LHCN-M2 (cell line): ENCODE measurements at places on chromosomes 11 and 22. TPM values are rescaled to one million over a fixed set of nuclear protein-coding genes. Genes with fewer than 3 reads are reported as not detected.
A peak's percentile ranks its signal among the peaks of the same experiment; 100 is the strongest.

Gene MLC1
- not detected in 2 replicates for total RNA-seq

Gene PKDREJ
- total RNA-seq: not detected in 2 replicates

Gene TBX1
- 13.0 and 16.7 TPM in 2 replicates for total RNA-seq

Gene GRAP2
- not detected in 2 replicates for total RNA-seq

Gene P2RY2
- not detected in 2 replicates for total RNA-seq

Gene PDGFB
- 1.2 and 4.1 TPM in 2 replicates for total RNA-seq

Gene KCNQ1
- not detected in 2 replicates for total RNA-seq

Gene GP1BB
- 22.1 and 30.2 TPM in 2 replicates for total RNA-seq

Gene CASP12
- total RNA-seq: 0.13 TPM in 1 of 2 replicates, not detected in the other

DNA sequence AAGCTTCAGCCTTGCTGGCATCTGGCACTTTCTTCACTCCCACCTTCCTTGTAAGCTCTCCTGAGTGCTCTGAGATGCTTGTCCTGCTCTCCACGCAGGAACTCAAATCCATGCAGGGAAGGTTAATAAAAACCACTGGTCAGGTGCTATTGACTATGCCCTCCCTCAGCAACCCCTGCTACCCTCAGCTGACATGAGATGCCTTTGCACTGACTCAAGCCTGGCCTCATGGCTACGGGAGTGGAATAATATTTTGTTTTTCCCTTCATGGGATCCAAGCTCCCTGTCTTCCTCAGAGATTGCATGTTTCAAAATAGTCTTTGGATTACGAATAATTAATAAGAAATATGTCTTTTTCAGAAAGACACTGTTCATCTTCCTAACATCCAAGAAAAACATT, 31.7 kb upstream of the ABCC8 start:
- peak; percentile 38 for DNase-seq

DNA sequence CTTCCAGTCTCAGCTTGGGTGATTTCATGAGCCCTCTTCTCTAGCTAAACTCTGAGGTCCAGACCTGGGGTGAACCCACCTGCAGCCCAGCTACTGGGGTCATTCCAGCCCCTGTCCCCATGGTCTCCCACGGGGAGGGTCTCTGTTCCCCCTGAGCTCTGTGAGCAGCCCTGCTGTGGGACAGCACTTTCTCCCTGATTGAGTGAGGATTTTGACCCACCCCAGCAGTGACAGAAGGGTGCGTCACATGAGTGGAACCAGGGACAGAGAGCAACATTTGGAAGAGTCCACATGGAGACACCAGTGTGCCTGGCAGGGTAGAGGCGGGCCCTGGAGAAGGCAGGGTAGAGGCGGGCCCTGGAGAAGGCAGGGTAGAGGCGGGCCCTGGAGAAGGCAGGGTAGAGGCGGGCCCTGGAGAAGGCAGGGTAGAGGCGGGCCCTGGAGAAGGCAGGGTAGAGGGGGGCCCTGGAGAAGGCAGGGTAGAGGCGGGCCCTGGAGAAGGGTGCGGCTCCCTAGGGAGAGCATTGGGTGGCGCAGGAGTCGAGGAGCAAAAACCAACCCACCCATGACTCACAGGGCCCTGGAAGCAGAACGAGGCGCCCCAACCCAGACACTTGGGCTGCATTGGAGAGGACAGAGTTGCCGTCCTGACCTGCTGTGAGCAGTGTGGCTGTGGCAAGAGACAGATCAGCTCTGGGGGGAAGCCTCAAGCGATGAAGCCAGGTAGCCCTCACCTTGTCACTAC, 227.7 kb upstream of the B3GAT1 start:
- no peak for DNase-seq

- no peak for DNase-seq
Measured at GRCh38 chr11:129972611-129973010, 30.0 kb downstream of the PRDM10 start.

DNA sequence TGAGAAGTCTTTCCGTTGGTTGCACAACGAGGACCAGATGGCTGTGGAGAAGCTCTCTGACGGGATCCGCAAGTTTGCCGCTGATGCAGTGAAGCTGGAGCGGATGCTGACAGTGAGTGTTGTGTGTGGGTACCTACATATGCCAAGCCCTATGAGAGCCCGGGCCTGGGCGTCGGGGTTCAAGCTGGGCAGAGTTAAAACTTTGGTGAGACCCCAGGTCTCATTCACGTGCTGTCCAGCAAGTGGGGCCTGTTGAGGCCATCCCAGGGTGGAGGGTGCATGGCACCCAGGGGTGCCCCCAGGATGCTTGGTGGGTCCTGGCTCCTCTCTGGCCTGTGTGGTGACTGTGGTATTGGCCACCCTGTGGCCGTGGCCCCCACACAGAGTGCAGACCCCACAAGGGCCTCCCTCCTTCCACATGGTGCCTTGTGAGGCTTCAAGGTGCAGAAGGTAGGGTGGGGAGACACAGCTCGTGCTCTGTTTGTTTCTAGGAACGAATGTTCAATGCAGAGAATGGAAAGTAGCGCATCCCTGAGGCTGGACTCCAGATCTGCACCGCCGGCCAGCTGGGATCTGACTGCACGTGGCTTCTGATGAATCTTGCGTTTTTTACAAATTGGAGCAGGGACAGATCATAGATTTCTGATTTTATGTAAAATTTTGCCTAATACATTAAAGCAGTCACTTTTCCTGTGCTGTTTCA, 12.8 kb downstream of the GATD1 start:
- no peak for DNase-seq

- DNase-seq: peak; percentile 58
Measured at GRCh38 chr11:35785287-35786167, 123.0 kb downstream of the TRIM44 start.

GRCh38 chr11:1744891-1745700, 5.3 kb downstream of the IFITM10 start:
- DNase-seq: no peak

DNA sequence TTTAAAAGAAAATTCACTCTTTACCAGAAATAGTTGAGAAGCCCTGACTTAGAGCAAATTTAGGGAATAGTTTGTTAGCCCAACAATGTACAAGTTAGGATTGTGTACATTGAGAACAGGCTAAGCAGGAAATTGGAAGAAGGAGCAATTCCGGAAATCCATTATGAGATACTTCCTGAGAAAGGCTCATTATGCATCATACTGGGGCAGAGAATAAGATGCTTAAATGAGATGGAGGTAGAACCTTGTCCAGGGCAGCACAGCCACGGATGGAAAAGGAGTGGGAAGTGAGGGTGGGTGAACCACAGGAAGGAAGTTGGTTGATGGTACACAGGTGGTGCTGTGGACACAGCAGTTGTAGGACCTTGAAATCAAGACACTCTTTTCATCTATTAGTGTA, 180.2 kb downstream of the PGR start:
- DNase-seq: no peak

DNA sequence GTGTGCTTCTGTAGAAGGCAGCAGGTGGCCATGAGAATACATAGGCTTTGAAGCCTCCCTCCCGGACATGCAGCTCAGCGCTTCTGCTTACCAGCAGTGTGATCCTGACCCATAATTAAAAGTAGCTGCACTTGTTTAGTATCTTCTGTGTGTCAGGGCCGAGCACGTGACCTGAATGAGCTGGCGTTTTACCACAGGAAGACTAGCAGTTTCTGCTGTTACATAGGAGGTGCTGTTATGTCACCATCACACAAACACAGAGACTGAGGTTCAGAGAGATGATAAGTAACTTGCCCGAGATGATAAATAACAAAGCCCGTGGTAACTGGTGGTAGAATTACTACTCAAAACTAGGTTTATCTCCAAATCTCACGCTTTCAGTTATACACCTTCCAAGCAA, 329.5 kb downstream of the OPCML start:
- DNase-seq: no peak

DNA sequence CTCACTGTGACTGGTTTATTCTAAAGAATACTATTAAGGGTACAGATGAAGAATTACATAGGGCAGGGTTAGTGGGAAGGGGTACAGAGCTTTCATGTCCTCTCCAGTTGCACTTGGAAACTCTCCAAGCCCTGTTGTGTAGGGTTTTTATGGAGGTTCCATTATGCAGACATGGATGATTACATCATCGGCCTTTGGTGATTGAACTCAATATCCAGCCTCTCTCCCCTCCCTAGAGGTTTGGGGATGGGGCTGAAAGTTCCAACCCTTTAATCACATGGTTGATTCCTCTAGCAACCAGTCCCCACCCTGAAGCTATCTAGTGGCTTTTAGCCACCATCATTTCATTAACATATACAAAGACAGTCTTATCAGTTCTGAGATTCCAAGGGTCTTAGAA, 472.6 kb downstream of the BUD13 start:
- no peak for DNase-seq

DNA sequence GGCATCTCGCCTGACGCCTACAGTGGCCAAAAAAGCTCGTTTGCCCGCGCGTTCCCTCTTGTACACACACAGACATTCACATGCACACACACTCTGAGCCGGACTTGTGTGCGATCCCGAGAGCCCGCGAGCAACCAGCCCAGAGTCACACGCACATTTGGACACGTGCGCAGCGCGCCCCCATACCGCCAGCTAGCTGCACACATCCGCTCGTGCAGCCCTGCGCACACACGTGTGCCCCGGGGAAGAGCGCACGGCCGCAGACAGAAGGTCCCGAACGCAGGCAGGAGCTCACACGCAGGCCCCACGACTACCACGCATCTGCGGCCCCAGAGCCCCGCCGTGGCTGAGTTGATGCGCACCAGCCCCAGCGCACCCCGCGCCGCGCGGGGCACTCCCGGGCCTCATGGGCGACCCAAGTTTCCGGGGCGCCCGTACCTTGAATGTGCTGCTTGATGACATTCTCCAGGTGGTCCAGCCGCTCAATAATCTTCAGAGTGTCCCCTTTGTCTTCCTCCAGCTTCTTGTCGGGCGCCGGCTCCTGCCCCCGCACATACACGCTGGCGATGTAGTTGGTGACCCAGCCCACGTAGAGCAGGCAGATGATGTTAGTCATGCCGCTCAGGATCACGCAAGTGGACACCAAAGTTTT, 758 bp downstream of the GALNT18 start:
- no peak for DNase-seq

- DNase-seq: peak; percentile 52
Measured at GRCh38 chr11:112612250-112612849, 348.9 kb upstream of the NCAM1 start.

GRCh38 chr11:108241330-108242037, 18.6 kb downstream of the ATM start:
- no peak for DNase-seq

DNA sequence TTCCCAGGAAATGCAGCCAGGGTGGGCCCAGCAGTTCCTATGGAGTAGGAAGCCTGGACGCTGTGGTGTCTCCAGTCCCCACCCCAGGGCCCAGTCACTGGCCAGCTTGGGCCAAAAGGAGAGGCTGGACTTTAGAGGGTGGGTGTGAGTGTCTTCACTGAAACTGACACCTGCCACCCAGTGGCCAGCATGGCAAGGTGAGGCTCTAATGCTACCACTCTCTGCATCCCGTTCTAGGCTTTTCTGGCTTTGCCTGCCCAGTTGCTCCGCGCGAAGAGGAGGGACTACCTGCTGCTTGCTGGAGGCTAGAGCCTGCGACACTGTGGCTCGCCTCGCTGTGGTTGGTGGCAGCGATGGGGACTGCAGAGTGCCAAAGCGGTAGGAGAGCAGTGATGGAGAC, 35.4 kb downstream of the C22orf42 start:
- no peak for DNase-seq

DNA sequence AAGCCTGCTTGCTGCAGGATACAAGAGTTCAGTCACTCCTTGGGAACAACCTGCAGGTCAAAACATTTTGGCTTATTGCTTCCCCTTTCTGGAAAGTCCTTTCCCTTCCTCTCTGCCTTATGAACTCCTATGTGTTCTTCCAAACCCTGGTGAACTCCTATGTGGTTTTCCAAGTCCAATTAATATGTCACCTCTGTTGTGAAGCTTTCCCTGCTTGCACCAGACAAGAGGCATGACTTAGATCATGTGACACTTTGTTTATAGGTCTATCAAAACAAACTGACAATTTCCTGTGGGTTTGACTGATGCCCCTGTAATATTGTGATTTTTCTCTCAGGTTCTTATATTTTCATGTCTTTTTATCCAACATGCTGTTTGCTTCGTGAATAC, 64.2 kb downstream of the ENDOD1 start:
- DNase-seq: no peak

DNA sequence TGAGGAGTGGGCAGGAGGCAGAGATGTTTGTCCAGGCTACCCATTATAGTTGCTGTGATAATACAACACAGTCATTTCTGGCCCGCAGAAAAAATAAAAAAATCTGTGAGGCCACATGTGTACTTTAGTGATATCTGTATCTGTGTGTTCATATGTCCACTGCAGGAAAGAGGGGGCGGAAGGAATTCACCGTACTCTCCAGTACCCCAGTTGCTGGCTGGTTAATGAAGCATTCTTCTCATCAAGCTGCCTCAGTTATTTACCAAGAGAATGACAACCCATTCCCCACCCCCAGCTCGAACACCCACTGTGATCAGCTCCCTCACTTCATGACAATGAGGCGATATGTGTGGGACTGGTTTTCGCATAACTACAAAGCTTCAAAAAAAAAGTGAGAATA, 309.3 kb downstream of the SOX6 start:
- no peak for DNase-seq
